Lower lobe of right lung (tissue), 2 donors: ENCODE measurements at places on chromosomes 2 and 18.

DNA sequence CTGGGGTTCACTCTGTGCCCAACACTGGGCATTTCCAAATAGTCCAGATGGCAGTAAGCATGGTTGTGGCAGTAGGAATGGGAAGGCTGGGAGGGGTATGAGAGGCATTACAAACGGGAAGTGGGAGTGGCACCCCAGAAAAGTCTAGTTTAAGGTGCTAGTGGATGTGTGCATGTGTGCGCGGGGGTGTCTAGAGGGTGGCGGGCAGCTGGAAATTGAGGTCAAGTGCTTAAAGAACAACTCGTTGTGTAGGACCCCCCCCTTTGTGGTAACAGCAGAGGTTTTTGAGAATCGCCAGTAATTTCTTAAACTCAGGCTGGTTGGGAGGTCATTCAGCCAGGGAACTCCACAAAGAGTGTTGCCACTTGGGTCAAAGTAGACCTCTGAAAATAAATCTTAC lies 69.9 kb downstream of the RHBDD1 start:
- DNase-seq = no peak

- no peak for DNase-seq
Measured at GRCh38 chr2:58006256-58006951, 40.2 kb upstream of the VRK2 start.

- DNase-seq = no peak
Measured at GRCh38 chr2:174634130-174635014, 36.8 kb upstream of the WIPF1 start.

DNA sequence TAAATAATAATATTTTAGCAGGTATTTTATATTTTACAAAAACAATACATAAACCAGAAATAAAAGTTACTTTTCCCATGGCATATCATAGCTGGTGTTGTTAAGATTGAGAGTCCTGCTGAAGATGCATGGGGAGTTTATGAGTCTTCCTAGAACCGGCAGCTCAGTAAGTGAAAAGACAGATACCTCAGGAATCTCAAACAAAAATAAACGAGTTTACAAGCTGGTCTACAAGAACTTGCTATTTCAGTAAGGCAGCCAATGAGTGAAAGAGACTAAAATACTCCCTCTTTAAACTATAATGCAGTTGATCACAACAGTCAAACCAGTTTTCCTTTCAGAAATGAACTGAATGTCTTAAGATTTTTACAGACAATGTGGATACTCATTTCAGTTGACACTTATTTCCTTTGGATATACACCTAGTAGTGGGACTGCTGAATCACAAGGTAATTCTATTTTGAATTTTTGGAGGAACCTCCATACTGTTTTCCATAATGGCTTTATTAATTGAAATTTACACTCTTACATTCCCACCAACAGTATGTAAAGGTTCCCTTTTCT lies 8.9 kb downstream of the GAREM1 start:
- DNase-seq = no peak

GRCh38 chr2:41364842-41365241 lies 683.0 kb upstream of the PKDCC start:
- DNase-seq = no peak

DNA sequence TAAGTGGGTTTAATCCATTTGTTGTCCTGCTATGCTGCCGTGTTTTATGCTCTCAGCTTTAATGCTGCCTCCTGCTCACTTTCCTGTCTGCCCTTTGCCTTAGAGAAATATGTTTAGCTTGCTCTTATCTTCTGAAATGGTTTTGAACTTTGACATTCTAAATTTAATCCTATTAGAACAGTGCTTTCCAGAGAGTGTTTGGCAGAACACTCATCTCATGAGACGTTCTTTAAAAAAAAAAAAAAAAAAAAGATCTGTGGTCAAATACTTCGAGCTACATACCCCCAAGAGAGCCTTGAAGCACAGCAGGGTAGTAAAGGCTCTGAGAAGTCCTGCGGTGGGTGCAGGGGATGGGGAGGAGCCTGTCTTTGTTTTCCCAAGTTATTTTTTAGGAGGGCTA lies 161.3 kb downstream of the SPP2 start:
- DNase-seq = no peak

GRCh38 chr2:25546852-25547251 lies 126.5 kb downstream of the DTNB start:
- no peak for DNase-seq

GRCh38 chr18:9048236-9048635 lies 54.3 kb upstream of the NDUFV2 start:
- no peak for DNase-seq

- no peak for DNase-seq
Measured at GRCh38 chr18:44850001-44850400, 169.3 kb downstream of the SETBP1 start.

GRCh38 chr2:42169874-42170521 lies 845 bp downstream of the EML4 start:
- no peak for DNase-seq

GRCh38 chr2:5315041-5315440 lies 377.1 kb upstream of the SOX11 start:
- no peak for DNase-seq

- DNase-seq = no peak
Measured at GRCh38 chr2:224083638-224084037, 44.6 kb upstream of the SERPINE2 start.

DNA sequence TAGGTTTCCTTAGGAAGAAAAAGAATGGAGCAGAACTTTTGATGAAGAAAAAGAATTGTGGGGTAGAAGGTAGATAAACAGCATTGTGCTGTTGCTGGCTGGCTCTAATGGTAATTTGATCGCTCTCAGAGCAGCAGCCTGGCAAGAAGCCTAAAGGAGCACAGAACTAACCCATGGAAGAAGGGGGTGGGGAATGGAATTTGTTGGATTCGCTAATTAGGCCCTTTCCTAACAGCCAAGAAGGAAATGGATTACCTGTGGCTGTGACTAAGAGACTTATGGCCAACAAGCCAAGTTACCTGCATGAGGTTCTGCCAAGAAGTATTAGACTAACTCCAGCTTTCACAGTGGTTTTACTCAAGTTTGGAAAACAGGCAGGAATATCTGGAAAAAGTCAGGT lies 210.6 kb downstream of the IKZF2 start:
- DNase-seq = no peak

- peak; percentile 55 for DNase-seq
Measured at GRCh38 chr2:160371251-160372009, 122.2 kb downstream of the RBMS1 start.

DNA sequence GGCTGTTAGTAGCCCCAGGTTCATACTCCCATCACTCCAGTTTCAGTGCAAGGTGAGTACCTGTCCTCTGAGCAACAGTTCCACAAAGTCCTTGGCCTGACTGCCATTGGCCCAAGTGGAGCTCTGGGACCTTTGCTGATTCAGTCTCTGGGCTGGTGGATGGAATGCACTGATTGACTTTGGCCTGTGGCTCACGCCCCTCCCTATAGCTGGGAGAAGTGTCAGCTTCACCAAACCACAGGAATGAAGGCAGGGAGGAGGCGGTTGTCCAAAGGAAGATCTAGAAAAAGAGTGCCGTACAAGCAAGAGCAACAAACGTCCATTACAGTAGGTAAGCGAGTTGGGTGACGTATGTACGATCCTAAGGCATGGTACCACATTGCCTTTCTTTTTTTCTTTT lies 34.0 kb downstream of the QPCT start:
- no peak for DNase-seq

GRCh38 chr2:200090683-200091082 lies 135.3 kb downstream of the MAIP1 start:
- no peak for DNase-seq

DNA sequence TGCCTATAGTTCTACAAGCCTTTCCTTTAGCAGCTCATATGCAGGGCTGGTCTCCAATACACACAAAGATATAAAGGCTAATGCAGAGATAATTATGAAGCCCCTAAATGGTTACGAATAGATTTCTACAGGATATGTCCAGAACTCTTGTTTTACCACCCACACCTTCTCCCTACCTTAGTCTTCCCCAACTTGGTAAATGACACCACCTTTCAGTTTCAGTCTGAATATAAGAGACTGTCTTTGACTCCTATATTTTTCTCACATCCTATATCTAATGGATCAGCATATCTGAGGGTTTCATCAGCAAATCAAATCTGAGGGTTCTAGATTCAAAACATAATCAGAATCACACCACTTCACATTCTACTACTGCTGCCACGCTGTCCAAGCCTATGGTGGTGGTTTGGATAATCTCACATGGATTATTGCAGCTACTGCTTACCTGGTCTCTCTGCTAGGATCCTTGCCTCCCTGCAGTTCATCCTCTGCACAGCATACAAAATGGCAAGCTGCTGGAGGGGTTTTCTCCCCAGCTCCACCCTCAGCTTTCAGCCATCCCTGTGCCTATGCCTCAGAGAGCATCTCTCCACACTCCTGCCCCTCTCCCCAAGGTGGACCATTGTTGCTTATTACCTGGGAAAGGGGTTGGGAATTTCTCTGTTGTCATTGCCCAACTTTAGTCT lies 178.0 kb upstream of the SPOPL start:
- no peak for DNase-seq

- peak; percentile 49 for DNase-seq
Measured at GRCh38 chr18:32048507-32049091, 30.0 kb downstream of the RNF125 start.

DNA sequence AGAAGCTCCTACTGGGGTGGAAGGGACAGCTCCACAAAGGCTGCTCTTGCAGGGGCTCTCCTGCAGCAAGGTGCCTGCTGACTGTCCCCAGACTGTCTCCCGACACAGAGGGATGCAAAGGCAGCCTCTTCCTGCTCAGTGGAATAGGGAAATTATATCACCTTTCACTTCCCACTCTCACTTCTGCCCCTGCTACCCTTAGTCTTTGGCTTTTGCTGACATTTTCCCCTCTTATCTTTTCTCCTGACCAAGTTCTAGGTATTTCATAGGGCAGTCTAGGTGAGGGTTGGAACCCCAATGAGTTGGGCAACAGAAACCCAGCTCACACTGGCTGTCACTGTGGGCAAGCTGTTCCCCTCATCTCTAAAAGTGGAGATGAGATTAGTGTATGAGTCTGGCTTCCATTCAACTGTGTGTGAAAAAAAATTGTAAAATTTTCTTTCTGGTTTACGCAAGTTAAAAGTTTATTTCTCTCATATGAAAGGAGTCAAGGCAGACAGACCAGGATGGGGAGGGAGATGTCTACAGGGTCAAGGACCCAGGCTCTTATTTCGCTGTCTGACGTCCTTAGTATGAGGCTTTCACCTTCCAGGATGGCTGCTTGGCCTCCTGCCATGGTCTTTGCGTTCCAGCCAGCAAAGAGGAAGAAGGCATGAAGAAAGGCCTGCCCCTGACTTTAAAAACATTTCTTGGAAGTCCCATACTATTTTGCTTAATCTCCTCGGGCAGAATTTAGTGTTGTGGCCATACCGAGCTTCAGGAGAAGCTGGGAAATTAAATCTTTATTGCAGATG lies 7.5 kb upstream of the MOCOS start:
- peak; percentile 77 for DNase-seq

GRCh38 chr2:190781604-190782198 lies 98.9 kb upstream of the GLS start:
- no peak for DNase-seq

- DNase-seq = no peak
Measured at GRCh38 chr18:63107171-63107845, 212.3 kb downstream of the BCL2 start.

- no peak for DNase-seq
Measured at GRCh38 chr2:72927619-72928550, 10.6 kb downstream of the EMX1 start.

GRCh38 chr2:124975224-124975623 lies 950.1 kb downstream of the CNTNAP5 start:
- DNase-seq = no peak

DNA sequence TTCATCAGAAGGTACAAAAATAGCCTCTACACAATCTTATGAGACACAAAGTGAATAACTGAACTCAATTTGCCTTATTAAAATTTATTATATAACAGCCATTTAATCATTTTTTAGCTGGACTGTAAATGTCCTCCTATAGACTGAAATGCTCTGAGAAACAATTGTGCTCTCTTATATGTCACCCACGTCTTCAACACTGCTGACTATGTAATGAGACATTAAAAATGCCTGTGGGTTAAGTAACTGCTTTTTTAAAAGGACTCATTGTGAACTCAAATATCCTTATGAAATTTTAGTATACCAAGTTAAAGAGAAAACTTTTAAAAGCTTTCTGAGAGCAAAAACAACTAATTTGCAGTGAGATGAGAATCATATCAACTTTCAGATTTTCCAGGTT lies 10.4 kb upstream of the GALNT1 start:
- DNase-seq = no peak

DNA sequence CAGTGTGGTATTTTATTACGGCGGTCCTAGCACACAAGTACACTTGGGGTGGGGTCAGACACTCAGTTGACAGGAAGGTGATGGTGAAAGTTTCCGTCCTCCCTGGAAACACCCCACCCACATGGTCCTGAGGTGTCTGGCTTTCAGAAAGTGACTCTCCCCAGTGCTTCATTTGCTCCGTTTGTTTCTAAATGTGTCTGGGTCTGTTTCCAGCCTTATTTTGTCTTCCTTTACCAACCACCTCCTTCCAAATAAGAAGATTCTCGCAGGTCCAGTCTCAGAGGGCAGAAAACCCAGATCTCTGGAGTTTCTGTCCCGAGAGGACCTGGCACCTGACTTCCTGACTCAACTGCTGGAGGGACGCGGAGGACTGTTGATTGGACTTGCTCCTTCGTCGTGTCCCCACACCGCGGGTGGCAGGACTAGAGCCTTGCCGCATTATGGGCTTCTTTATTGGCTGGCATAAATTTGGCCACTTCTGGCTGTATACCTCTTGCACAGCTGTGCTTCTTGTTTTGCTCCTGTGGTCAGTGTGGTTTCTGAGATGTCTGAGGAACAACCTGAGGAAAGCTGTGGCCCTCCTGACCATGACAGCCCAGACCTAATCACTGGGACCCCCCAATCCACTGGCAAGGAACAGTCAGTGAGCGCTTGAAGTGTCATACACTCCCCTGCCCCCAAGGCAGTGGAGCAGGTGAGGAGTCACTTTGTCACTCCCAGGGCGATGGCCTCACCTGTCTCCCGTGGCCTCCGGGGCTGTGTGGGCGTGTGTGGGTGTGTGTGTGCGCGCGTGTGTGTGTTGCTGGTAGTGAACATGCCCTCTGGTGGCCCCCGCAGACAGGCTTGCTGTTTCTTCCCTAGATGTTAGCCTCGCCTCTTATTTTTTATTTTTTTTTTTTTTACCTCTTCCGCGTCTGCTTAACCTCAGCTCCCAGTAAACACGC lies 45.6 kb downstream of the MEX3C start:
- DNase-seq = no peak

GRCh38 chr2:164700390-164700789 lies 79.1 kb upstream of the GRB14 start:
- DNase-seq = no peak

- DNase-seq = no peak
Measured at GRCh38 chr2:150549381-150549780, 61.9 kb upstream of the RND3 start.

- no peak for DNase-seq
Measured at GRCh38 chr2:75338461-75338860, 139.1 kb upstream of the TACR1 start.

DNA sequence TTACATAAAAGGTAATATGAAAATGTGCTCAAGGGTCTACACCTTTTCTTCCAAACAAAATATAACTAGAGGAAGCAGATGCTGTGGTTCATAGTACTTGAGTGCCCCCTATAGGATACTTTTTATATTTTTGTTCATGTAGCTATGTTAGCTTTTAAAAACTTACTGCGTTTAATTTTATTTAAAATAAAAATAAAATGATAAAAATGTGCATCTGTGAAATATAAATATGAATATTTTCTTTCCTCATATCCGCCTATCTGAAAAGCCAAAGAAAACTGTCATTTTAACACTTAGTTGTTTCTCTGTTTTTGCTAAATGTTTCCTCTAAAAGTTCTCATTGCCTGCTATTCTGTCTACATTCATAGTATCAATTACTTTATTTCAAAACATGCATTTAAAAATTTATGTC lies 9.6 kb upstream of the LRP1B start:
- DNase-seq = no peak

- no peak for DNase-seq
Measured at GRCh38 chr2:235568431-235568830, 74.6 kb downstream of the AGAP1 start.
